ENCODE measurements at places on chromosomes 4 and X.
A peak's percentile ranks its signal among the peaks of the same experiment; 100 is the strongest.

- DNase-seq, result no peak
Measured at GRCh38 chr4:148515248-148515647, 73.0 kb upstream of the NR3C2 start.

DNA sequence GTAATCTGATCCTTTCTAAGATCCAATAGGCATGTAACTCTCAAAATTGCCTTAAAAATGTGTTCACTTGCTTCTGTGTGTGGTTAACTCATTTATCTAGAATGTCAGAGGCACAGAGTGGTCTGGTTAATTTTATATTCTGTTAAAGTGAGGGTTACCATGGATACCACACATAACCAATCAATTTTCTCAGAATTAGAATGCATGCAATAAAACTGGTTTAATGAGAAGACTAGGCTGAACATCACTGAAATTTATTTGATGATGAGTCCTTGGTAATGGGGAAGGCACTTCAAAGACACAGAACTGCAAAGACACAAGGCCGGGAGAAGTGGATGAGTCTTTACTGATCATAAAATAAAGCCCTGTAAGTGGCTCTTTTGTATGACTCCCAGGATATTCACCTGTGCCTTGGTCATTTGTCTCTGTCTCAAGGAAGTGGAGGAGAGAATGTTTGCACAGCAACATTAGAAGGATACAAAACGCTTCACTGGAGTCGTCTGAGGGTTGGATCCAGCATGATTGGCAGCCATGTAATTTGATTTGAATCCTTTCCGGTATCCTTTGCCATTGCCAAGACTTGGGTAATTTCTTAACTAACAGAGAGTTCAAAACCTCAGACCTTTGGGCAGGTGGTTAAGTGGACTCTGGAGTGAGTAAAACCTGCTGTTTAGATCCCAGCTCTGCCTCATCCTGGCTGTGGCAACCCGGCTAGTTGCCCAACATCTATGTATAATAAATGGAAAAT lies 94.0 kb upstream of the RBPJ start:
- no peak for DNase-seq

DNA sequence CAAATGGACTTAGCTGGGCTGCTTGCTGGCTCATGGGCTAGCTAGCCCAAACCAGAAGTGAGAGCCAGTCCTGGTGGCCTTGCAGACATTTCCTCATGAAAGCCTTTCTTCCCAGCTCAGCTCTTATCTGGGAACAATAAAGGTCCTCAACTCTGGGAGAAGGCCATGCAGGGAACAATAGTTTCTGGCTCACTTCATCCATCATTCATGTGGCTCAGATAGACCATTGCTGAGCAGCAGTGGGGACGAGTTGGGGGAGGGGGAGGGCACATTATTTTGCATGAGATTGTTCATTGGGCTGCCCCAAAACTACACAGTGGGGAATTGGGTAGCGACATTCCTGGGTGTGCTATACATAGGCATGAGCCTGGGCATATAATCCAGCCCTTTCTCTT lies 47.6 kb downstream of the NHSL2 start:
- DNase-seq, result no peak

DNA sequence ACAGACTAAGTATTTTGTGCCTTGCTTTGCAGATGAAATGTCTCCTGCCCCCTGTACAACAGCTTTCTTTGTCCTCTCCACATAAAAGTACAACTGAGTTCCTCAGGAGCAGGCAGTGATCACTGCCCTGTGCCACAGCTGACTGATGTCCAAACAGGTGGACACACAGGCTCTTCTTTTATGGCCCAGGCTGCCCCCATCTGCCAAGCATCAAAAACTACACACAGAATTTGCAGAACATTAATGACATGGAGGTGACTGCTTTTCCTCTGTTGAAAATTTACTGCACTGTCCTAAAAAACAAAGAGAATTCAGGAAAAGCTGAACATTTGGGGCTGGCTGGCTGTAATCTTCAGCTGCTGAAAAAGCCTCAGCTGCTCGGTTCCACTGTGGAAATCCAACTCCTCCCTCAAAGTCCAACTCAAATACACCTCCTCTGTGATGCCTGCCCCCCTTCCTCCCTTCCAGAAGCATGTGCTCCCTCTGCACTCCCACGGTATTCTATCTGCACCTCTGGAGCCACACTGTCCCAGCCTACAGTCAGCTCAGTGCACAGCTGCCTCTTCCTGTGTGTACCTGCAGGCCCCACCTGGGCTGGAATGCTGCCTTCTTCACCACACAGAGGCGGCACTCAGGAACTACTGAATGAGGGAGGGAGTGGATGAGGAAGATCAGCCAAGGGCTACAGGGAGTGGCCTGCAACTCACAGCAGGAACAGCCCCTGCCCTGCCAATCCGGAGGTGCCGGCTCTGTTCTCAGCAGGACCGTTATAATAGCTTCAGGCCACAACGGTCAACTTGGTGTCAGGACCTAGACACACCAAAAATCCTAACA lies 10.3 kb downstream of the AFAP1 start:
- DNase-seq, result no peak

DNA sequence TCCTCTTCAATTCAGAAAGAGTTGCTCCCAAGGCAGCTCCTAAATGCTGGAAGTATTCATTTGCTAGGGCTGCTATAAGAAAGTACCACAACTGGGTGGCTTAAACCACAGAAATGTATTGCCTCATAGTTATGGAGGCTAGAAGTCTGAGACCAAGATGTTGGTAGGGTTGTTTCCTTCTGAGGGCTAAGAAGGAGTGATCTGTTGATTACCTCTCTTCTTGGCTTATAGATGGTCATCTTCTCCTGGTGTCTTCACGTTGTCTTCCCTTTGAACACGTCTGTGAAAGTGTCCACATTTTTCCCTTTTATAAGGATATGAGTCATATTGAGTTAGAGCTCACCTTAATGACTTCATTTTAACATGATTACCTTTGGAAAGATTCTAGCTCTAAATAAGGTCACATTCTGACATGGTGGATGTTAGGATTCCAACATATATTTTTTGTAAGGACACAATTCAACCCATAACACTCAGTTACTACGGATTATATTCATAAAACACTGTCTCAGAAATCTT lies 266.3 kb downstream of the SPATA18 start:
- DNase-seq, result no peak

- no peak for DNase-seq
Measured at GRCh38 chr4:55435141-55435841, 39.5 kb downstream of the TMEM165 start.

DNA sequence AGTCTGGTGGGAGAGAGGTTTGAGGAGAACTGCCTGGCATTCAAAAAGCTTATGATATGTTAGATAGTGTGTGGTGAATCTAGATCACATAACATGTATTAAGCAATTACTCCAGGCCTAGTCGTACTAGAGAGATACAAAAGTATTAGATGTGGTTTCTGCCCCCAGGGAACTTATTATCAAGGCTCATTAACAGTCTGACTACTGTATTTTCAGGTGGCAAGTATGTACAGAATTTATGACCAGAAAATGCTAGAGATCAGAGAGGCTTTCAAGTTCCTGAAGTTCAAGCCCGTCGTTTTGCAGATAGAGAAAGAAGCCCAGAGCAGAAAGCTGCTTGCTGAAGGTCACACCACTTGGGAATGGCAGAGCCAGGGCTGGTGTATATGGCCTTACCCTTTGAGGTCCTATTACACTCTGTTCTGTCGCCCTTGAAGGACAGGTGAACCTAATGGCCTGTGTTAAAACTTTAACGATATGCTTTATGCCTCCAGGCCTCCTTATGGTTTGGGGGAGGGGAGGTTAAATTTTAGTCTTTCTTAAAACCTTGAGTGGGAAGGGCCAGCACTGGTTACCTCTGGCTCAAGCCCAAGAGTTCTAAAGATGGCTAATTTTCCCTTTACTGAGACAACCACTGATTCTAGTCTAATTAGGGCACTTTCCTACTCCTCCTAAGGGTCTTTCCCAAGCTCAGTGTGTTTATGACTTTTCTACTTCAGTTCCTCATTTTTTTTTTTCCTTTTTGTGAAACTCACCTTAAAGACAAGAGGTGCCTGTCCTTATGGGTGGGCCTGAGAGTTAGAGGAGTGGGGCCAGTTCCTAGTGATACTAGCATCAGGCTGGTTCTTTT lies 19.9 kb downstream of the TMEM164 start:
- no peak for DNase-seq

DNA sequence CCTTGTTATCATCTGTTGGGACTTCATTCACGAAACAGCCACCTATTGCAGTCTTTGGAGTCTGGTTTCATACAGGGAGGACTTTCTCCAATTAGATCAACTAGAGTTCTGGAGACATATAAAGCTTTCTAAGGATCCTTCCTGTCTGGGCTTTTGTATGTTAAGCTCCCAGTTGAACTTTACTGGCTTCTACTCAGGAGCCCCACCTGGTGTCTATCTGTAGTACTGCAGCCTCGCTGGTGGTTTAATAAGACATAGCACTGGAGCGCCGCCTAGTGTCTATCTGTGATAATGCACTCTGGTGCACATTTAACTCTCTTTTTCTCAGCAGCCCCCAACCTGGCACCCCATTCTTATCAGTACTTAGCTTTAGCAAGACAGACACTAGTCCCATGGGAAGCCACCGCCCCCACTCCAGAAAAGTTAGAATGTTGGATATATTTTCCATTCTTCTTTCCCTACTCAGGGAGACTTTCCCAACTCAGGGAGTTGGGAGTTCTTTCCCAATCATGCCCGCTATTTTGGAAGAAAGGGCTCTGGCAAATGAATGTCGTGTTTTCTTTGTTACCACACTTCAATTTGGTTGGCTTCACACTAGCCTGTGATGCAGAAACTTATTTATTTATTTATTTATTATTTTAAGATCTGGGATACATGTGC lies 36.9 kb upstream of the SYTL4 start:
- peak; percentile 61 for DNase-seq

DNA sequence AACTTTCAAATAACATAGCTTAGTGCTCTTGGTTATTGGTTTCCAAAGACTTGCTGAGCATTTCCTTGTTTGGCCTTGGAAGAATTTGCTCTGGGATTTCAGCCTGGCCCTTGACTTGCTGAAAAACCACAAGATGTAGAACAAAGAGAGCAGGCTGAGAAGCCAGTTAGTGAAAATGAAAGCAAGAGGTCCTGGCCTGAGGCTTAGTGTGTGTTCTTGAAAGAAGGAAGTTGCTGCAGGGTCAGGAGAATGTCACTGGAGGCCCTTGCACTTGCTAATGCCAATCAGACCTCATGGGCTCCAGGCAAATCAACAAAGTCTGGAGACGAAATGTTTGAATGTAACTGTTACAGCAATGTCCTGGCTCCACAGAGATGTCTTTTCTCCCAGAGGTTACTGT lies 79.4 kb downstream of the SYNPO2 start:
- no peak for DNase-seq

GRCh38 chr4:133618963-133619362 lies 469.9 kb downstream of the PCDH10 start:
- no peak for DNase-seq

All from stimulated activated CD8-positive, alpha-beta memory T cell treated with anti-CD3 and anti-CD28 coated beads, Interleukin-15, amount 100 ng/mL, for 4 hours (primary cell).